ENCODE measurements at places on chromosomes 7 and 10.

DNA sequence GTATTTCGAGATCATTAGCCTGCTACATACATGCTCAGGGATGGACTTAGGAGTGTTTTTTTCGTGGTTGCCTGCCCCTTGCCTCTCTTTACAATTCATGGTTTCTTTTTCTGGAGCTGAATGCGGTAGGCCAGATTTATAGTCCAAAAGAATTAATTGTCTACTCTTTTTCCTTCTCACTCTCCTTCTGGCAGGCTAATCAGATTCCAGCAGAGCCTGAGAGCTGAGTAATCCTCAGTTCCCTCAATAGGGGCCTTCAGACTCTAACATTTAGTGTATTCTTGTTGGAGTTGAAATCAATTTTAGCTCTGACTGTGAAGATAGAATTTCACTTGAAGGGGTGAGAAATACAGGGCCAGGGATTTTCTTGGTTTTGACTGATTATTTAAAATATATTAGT is 16.4 kb downstream of the SORCS3 start:
- no peak for DNase-seq

DNA sequence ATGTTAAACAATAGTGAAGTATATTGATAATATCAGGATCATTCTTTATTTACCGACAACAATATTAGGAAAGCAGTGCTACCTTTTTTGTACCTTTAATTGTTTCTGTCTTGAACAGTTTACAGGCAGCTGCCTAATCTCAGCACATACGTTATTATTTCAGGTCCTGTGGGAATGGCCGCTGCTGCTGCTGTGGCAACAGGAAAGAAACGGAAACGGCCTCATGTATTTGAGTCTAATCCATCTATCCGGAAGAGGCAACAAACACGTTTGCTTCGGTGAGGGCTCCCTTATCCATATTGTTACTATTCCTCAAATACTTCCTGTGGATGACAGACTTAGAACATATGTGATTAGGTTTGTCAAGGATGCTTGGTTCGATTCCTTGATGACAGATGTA is 59.7 kb downstream of the NRF1 start:
- no peak for DNase-seq

DNA sequence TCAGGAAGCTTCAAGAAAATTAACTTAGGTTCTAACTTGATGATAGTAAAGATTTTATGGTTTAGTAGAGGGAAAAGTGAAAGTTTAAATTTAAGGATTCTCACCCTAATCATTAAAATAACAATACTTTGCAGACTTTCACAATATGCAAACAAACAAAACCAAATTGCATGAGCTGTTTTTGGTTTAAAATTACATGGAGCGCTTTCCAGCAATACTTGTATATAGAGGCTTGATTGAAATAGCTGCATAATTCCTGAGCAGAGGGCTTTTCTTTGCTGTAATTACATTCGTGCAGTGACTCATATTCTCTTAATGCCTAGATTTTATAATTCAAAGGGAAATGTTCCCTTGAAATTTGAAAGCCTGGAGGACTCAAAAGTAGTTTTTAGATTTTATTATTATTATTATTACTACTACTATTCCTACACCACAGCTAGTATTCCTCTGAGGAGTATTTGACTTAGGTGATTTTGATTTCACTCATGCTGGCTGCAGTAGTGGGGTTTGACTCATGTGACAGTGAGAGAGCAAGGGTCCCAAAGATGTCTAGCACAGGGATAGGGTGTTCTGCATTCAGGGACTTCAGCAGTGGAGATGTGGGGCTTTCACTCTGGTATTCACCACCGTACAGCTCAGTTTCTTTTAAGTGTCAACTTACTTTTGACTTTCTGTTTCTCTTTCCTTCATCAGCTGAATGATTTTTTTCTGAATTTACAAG is 138.1 kb downstream of the ADAM22 start:
- DNase-seq, result no peak

- DNase-seq, result no peak
Observed at GRCh38 chr10:44947371-44948152, 12.0 kb upstream of the RASSF4 start.

- no peak for DNase-seq
Observed at GRCh38 chr10:121425623-121426022, 172.6 kb downstream of the FGFR2 start.

- no peak for DNase-seq
Observed at GRCh38 chr10:63319231-63319630, 146.5 kb downstream of the JMJD1C start.

Data from T-helper 22 cell (primary cell).